ENCODE measurements at places on chromosomes 2 and 18. TPM values are rescaled to one million over a fixed set of nuclear protein-coding genes. Genes with fewer than 3 reads are reported as not detected.

The DSG4 gene
- total RNA-seq: not detected

The AOX1 gene
- total RNA-seq: 29.4 TPM

The SPAST gene
- 16.0 TPM for total RNA-seq

The UNC80 gene
- total RNA-seq: 0.06 TPM

The UGT1A4 gene
- total RNA-seq: not detected

The LCLAT1 gene
- total RNA-seq: 24.9 TPM

The ACTG2 gene
- total RNA-seq: 156 TPM

The ASB1 gene
- 27.0 TPM for total RNA-seq

The G6PC2 gene
- not detected for total RNA-seq

The METTL8 gene
- 14.7 TPM for total RNA-seq

The ZNF396 gene
- total RNA-seq: 3.2 TPM

The ERMN gene
- not detected for total RNA-seq

The HJURP gene
- total RNA-seq: 7.1 TPM

The NCKAP5 gene
- 9.3 TPM for total RNA-seq

Measured in left lung (tissue), 14 donors.